Fibroblast of skin of right quadriceps (primary cell): ENCODE measurements at places on chromosomes 4 and X.

GRCh38 chr4:138542191-138542776 is 300.1 kb upstream of the SLC7A11 start:
- DNase-seq, result no peak

GRCh38 chr4:144621681-144622080 is 24.3 kb upstream of the HHIP start:
- no peak for DNase-seq

DNA sequence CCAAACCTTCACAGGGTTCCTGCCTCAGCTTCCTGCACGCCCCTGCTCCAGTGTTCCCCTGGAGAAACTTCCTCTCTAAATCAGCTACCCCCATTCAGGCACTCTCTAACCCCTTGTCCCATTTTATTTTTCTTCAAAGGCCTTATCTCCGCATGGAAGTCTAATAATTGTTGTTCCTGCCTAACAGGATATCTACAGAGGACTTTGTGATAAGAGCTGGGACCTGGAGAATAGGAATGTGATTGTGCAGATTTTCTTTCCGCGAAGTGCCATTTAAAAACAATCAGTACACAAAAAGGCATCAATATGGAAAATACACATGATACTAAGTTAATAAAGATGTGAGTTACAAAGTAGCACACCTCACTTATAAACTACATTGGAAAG is 32.6 kb downstream of the LDB2 start:
- no peak for DNase-seq

GRCh38 chr4:118557298-118557851 is 127.8 kb upstream of the METTL14 start:
- peak; percentile 68 for DNase-seq

- DNase-seq, result no peak
These were observed 203.4 kb downstream of the KIT start for GRCh38 chr4:54861201-54861600.
